ENCODE measurements at places on chromosomes 7 and 10.
A peak's percentile ranks its signal among the peaks of the same experiment; 100 is the strongest.

GRCh38 chr7:151349507-151349853, 7.9 kb downstream of the NUB1 start:
- no peak for DNase-seq

- no peak for DNase-seq
These were observed 627.7 kb upstream of the GALNT17 start for GRCh38 chr7:70504254-70504653.

DNA sequence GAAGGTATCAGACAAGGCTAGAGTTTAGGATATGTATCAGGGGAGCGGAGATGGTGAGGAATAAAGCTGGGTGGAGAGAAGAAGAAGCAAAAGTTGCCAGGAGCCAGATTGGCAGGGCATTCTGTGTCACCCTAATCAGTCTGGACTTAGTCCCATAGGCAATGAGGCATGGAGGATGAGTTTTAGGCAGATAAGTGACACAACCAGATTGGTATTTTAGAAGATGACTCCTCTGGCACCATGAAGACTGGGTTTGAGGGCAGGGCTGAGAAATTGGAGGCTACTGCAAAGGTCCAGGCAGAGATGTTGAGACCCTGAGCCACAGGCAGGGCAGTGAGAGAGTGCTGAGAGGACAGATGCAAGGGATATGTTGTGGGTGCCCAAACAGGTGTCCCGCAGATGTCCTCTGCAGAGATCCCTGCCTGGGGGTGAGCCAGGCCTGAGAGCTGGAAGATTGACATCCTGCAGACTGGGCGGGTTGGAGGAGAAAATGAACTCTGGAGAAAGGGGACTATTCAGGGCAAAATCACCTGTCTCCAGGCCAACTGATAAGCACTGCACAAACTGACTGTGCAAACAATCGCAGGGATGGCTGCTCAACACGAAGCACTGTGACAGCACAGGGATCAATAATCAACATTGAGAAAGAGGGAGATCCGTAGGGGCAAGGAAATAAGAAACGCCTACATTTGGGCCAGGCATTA, 11.9 kb upstream of the HABP2 start:
- no peak for DNase-seq

DNA sequence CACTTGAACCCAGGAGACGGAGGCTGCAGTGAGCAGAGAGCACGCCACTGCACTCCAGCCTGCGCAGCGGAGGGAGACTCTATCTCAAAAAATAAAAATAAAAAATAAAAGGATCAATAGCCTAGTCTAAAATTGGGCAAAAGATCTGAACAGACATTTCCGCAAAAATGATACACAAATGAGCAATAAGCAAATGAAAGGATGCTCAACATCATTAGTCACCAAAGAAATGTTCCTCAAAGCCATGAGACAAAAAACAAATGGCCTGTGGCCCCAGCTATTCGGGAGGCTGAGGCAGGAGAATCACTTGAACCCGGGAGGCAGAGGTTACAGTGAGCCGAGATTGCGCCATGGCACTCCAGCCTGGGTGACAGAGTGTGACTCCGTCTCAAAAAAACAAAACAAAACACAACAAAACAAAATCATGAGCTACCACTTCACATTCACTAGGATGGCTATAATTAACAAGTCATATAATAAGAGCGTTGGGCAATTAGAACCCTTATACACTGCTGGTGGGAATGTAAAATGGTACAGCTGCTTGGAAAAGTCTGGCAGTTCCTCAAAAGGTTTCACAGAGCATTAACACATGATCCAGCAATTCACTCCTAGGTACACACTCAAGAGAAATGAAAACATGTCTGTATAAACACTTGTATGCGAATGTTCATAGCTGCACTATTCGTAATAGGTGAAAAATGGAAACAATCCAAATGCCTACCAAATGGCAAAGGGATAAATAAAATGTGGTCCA, 3.1 kb downstream of the DAGLB start:
- no peak for DNase-seq

DNA sequence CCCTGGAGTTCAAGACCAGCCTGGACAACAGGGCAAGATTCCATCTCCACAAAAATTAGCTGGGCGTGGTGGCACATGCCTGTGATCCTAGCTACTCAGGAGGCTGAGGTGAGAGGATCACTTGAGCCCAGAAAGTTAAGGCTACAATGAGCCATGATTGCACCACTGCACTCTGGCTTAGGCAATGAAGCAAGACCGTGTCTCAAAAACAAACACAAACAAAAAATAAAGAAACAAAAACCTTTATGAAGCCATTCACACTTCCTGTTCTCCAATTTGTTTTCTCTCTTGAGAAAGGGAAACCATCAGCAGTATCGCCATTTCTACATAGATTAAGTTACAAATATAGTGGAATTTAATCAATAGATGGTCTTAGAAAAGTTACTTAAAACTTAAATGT, 19.8 kb downstream of the YME1L1 start:
- DNase-seq = no peak

DNA sequence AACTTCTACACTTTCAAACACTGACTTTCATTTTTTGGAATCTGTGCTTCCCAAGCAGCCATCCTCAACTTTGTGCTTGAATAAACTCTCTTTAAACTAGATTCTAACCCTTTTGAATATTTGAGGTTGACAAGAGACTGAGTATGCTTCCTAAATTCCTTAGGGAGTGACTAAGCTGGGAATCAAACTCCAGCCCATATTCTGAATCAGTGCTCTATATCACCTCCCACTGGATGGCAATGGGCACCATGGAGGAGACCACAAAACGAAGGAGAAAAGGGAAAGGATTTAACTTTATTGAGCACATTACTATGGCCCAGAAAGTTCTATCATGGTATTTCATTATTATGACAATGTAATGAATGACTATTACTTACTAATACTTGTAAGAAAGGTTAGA, 17.2 kb upstream of the SLC26A4 start:
- peak; percentile 68 for DNase-seq

- no peak for DNase-seq
These were observed 38.0 kb downstream of the UBE3C start for GRCh38 chr7:157176771-157177170.

DNA sequence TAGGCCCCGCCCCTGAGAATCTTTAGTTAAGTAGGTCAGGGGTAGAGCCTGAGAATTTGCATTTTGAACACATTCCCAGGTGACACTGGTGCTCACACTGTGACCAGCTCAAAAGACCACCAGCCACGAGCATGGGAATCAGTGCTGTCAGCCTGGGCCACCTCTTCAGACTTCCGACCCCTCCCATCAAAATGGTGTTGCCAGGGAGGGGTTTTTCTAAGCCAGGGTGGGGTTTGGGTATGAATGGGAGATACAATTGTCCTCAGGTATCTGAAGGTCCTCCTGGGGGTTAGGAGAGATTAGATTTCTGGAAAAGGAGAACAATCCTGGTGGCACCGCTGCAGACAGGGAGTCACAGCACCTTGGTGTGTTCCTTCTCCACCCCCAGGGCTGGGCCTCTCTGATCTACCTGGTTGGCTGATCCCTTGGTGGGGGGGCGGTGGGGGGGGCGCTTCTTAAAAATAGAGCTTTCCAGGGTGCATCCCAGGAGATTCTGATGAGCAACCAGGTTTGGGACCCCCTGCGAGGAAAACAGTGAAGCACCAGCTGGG, 111.5 kb upstream of the ANLN start:
- no peak for DNase-seq

- DNase-seq = peak; percentile 71
These were observed 89.0 kb downstream of the CH25H start for GRCh38 chr10:89118091-89118490.

DNA sequence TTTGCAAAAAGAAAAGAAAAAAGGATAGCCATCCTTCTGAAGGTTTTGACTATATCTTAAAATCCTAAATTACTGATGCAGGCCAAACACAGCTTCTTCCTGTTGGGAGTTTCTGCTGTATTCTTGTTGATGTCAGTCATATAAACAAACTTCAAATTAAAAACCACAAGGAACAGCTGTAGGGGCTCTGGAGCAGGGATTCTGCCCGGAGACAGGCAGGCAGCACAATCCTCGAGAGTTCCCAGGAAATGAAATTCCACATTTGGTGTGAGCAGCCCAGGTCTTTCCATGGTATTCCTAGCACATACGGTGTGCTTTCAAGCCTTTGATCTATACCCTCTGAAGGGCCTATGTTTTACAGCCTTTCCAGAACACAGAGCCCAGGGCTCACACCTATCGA, 43.2 kb downstream of the INSYN2A start:
- DNase-seq = peak; percentile 32

GRCh38 chr7:54015251-54015650, 526.9 kb upstream of the VSTM2A start:
- DNase-seq = peak; percentile 94

GRCh38 chr10:71772832-71773220, 494 bp downstream of the VSIR start:
- DNase-seq = no peak

DNA sequence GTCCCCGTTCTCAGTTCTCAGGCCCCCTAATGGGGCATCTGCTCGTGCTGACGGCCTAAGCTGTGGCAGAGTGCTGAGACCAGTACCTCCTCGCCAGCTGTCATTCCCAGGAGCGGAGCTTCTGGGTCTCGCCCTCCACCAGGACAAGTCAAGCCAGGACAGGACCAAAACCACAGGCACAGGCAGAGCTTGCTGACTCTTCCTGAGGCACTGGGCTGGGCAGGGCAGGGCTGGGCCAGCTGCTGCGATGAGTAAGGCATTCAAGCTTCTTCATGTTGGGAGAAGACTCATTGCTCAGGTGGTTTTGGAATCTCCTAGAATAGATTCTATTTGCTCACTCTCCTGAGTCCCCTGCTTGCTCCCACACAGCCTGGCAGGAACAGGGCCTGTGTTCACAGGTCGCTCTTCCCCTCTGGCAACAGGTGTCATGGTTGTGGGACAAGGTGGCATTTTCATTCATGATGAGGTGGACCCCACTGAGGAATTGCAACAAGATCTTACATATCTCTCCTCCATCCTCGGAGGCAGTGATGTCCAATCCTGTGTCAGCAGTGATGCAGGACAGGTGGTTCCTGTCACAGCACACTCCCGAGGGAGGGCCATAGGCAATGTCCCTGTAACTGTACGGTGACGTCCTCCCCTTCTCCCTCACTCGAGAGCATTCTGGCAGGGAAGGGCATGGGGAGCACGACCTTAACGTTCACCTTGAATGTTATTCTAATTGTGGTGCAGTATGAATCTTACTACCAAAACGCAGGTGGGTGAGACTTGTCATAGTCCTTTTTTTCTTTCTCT, 17.0 kb upstream of the SH3PXD2A start:
- DNase-seq = peak; percentile 90

DNA sequence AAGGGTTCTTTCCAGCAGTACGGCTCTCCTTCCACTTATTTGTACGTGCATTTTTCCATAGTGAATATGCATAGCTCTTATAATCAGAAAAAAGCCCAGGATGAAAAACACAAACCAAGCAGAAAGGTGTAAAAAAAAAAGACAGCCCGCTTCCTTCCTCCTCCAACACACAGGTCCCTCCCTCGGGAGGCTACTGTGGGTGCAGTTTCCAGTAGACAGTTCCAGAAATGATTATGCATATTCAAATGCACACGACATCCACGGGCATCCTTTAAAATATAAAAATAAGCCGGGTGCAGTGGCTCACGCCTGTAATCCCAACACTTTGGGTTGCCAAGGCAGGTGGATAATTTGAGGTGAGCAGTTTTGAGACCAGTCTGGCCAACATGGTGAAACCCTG, 59.9 kb downstream of the TNRC18 start:
- no peak for DNase-seq

- DNase-seq = peak; percentile 12
These were observed 154.3 kb downstream of the ELAPOR2 start for GRCh38 chr7:86904949-86905834.

DNA sequence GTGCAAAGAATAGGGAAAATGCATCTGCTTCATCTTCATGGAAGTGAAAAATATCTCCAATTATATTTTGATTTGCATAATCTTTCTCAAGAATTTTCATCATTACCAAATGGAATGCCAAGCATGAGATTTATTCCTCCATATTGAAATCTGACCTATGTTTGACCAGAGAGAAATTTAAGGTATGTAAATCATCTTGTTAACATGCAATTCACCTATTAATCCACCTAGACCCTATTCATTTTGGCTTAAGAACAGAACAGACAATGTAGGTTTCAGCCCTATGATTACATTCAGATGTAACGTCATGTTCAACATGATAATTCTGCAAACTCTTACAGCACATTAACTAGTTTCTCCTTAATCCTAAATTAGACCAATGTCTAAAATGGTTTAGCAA, 30.8 kb upstream of the TMEM140 start:
- DNase-seq = no peak

DNA sequence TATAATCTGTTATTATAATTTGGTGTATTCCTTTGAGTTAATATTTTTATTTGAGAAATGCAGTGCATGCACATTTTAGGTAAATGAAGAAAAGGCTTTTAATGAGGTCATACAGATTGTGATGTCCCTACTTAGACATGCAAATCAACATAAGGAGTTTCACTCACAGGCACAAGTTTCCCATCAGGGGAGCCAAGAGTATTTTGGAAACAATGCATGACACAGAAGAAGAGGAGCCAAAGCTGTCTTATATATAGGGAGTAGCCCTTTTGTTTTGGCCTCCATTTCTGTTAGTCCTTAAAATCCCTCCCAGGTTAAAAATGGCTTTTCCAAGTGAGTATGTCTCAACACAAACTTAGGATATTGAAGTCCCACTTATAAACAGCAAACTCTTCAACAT, 703.4 kb upstream of the ANKRD30A start:
- DNase-seq = no peak

DNA sequence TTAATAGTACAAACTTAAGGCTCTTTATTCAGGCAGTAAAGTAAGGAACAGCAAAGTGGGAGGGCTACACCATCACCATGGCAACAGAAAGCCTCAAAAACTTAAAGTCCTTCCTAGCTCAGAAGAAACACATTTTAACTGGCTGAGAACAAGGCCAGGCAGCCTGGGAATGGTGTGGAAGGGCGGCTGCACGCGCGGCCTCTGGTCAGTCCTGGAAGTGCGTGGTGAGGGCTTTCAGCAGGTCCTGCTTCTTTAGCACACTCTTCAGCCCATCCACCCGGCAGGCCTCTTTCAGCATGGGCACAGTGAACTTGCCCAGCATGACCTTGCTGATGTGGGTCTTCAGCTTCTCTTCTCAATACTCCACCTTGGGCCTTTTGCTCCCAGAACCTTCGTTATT, 133.0 kb downstream of the CYP26A1 start:
- DNase-seq = peak; percentile 12

DNA sequence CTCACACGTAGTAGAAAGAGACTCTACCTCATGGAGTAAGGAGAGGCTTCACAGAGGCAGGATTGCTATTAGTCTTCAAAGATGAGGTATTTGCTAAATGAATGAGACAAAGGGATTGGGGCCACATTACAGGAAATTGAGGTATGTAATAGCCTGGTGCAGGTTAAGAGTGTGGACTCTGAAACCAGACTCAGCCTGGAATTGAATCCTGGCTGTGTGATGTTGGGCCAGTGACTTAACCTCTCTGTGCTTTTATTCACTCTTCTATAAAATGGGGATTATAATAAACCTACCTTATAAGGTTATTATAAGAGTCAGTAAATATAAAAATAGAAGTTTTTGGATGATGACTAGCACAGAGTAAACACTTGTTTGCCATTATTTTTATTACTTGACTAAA, 64.7 kb upstream of the ATRNL1 start:
- DNase-seq = no peak

Data from RPMI7951 (cell line).